Cardiac muscle cell (in vitro differentiated cells and primary cell): ENCODE measurements at places on chromosomes 3 and 15. TPM values are rescaled to one million over a fixed set of nuclear protein-coding genes. Genes with fewer than 3 reads are reported as not detected.

DNA sequence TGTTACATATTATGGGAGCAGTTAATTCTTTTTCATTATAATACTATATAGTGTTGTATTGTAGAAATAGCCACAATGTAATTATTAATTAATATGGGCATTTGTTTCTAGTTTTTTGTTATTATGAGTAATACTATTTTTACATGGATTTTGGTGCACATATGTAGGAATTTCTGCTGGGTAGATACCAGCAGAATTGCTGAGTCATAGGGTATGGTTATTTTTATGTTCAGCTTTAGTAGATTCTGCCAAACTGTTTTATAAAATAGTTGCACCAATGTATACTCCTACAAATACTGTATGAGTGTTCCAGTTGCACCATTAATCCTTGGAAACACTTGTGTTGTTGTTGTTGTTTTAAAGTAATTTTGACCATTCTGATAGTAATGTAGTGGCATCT lies 91.5 kb downstream of the SH3GL3 start:
- no peak overlapping the region for H3K27ac ChIP-seq
- no peak for DNase-seq
- no peaks in the 10 kb centered on the region for H3K27me3 ChIP-seq
- no peak overlapping the region for H3K4me3 ChIP-seq

- H3K4me3 ChIP-seq, result no peak overlapping the region
- no peak overlapping the region for H3K27ac ChIP-seq
- H3K36me3 ChIP-seq, result no peaks in the 10 kb centered on the region
These were observed 13.9 kb downstream of the CLSTN2 start for GRCh38 chr3:139948898-139949297.

DNA sequence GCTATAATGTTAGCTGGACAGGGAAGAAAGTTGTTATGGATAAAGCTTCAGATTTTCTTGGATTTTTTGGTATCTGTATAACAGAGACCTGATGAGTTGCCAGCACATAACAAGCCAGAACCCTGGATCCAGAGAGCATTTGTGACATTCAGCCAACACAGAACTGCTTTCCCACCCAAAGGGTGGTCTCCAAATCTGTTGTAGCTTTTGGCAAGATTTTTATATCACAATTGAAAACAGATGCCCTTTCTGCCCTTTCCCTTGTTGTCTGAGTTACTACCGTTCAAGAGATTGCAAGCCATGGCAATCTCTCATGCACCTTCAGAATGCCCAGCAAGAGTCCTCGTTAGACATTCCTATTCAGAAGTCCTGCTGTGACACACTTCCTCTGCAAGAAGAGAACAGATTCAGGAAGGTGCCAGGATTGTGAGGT lies 107.6 kb upstream of the FGF7 start:
- H3K4me1 ChIP-seq, result no peaks in the 10 kb centered on the region
- H3K36me3 ChIP-seq, result no peaks in the 10 kb centered on the region
- no peak for DNase-seq
- H3K4me3 ChIP-seq, result no peak overlapping the region
- no peaks in the 10 kb centered on the region for H3K27me3 ChIP-seq

- H3K36me3 ChIP-seq, result no peaks in the 10 kb centered on the region
- no peaks in the 10 kb centered on the region for H3K4me1 ChIP-seq
- no peak overlapping the region for H3K27ac ChIP-seq
These were observed 168.3 kb upstream of the TRIM42 start for GRCh38 chr3:140509534-140509933.

GRCh38 chr3:115947325-115947724 lies 324.0 kb downstream of the GAP43 start:
- no peaks in the 10 kb centered on the region for H3K27me3 ChIP-seq
- no peaks in the 10 kb centered on the region for H3K36me3 ChIP-seq
- H3K4me3 ChIP-seq, result no peak overlapping the region

DNA sequence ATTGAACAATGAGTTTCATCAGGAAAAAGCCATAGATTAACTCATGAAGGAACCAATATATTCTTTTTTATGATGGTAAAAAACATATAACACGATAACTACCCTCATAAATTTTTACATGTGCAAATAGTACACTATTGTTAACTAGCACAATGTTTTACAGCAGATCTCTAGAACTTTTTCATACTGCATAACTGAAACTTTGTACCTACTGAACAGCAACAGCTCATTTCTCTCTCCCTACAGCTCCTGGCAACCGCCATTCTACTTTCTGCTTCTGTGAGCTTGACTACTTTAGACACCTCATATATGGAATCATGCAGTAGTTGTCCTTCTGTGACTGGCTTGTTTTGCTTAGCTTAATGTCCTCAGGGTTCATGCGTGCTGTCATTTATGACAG lies 235.4 kb downstream of the NFKBIZ start:
- H3K4me1 ChIP-seq, result peaks cover 43% of the 10 kb centered on the region
- H3K4me3 ChIP-seq, result no peak overlapping the region
- DNase-seq, result no peak
- H3K27me3 ChIP-seq, result no peaks in the 10 kb centered on the region
- no peaks in the 10 kb centered on the region for H3K36me3 ChIP-seq
- no peak overlapping the region for H3K27ac ChIP-seq

DNA sequence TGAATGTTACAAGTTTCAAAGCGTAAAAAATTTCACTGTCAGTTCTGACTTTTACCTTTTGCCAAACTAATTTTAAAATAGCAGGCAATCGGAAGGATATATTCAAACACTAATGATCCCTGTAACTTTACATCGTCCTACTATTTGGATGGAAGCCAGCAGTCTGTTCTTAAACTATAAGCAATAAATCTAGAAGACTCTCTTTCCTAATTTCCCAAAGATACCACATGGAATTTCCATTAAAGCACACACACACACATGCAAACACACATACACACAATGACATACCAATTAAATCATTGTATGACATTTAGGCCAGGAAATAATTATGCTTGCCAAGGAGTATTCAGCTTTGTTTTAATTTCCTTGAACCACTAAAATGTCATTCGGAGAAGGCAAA lies 32.0 kb downstream of the IL17RD start:
- H3K27ac ChIP-seq, result peak overlapping the region; percentile 14
- peaks cover 53% of the 10 kb centered on the region for H3K4me1 ChIP-seq
- H3K27me3 ChIP-seq, result no peaks in the 10 kb centered on the region
- H3K4me3 ChIP-seq, result no peak overlapping the region
- no peaks in the 10 kb centered on the region for H3K36me3 ChIP-seq

- H3K36me3 ChIP-seq, result no peaks in the 10 kb centered on the region
- H3K27ac ChIP-seq, result no peak overlapping the region
- no peak overlapping the region for H3K4me3 ChIP-seq
- no peaks in the 10 kb centered on the region for H3K27me3 ChIP-seq
- no peak for DNase-seq
- no peaks in the 10 kb centered on the region for H3K4me1 ChIP-seq
These were observed 16.4 kb upstream of the CFAP100 start for GRCh38 chr3:126378341-126378751.

DNA sequence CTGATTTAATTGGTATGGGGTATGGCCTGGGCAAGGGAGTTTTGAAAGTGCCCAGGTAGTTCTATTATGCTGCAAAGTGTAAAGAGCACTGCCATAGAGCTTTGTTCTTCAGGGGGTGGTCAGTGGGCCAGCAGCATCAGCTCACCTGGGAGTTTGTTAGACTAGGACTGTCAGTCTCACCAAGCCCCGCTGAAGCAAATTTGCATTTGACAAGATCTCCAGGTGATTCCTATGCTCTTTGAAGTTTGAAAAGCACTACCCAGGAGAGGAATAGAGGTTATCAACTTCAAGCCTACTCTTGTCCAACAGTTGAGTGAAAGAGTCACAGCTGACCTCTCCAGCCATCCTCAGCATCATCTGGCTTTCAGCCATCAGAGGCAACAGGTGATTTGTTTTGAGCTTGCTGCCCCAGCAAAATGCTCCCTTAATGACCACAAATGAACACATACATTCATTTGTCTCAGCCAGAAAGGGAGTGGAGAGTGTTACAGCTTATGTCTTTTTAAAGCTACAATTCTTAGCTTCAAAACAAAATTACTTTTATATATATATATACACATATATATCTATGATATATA lies 8.0 kb downstream of the ZSCAN2 start:
- H3K4me3 ChIP-seq, result no peak overlapping the region
- H3K36me3 ChIP-seq, result peaks cover 9% of the 10 kb centered on the region

GRCh38 chr3:171126478-171127209 lies 100.1 kb upstream of the SLC2A2 start:
- peaks cover 34% of the 10 kb centered on the region for H3K36me3 ChIP-seq
- H3K27me3 ChIP-seq, result no peaks in the 10 kb centered on the region
- no peak for DNase-seq
- H3K4me1 ChIP-seq, result peaks cover 6% of the 10 kb centered on the region

- no peaks in the 10 kb centered on the region for H3K27me3 ChIP-seq
- no peaks in the 10 kb centered on the region for H3K36me3 ChIP-seq
- no peak for DNase-seq
- H3K27ac ChIP-seq, result no peak overlapping the region
- no peaks in the 10 kb centered on the region for H3K4me1 ChIP-seq
These were observed 92.9 kb upstream of the FGF7 start for GRCh38 chr15:49330166-49330565.

DNA sequence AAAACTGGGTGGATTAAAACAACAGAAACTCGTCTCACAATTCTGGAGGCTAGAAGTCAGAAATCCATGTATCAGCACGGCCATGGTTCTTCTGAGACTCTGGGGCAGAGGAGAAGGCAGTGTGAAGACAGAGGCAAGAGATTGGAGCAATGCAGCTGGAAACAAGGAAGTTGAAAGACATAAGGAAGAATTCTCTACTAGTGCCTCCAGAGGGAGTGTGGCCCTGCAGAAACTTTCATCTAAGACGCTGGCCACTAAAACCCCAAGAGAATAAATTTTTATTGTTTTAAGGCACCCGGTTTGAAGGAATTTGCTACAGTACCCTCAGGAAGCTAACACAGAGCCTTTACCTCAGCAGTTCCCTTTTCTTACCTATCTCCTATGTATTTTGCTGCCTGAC lies 1012.2 kb upstream of the CADM2 start:
- H3K4me1 ChIP-seq, result peaks cover 15% of the 10 kb centered on the region
- no peaks in the 10 kb centered on the region for H3K36me3 ChIP-seq
- DNase-seq, result no peak
- H3K27ac ChIP-seq, result peak overlapping the region; percentile 34

DNA sequence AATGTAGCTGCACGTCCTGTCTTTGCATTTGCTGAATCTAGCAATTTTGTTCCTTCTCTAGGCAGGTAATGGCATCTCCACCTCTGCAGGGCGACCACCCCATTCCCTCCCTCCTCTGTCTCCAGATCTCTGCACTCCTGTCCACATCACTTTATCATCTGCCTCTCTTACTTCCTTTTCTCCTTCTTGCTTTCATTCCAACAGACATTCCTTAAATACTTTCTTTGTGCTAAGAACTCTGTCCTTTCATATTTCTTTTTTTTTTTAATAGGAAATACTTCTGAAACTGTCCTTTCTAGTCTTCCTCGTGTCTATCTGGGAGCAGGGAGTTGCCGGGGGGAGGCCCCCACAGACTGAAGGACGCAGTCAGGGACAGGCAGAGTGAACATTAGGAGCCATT lies 7.2 kb downstream of the ITIH3 start:
- H3K4me3 ChIP-seq, result no peak overlapping the region
- no peaks in the 10 kb centered on the region for H3K27me3 ChIP-seq
- DNase-seq, result peak; percentile 11
- no peaks in the 10 kb centered on the region for H3K36me3 ChIP-seq

GRCh38 chr3:56885453-56885852 lies 83.7 kb upstream of the ARHGEF3 start:
- H3K4me3 ChIP-seq, result no peak overlapping the region
- no peaks in the 10 kb centered on the region for H3K4me1 ChIP-seq
- H3K27me3 ChIP-seq, result peaks cover 14% of the 10 kb centered on the region
- no peak for DNase-seq

DNA sequence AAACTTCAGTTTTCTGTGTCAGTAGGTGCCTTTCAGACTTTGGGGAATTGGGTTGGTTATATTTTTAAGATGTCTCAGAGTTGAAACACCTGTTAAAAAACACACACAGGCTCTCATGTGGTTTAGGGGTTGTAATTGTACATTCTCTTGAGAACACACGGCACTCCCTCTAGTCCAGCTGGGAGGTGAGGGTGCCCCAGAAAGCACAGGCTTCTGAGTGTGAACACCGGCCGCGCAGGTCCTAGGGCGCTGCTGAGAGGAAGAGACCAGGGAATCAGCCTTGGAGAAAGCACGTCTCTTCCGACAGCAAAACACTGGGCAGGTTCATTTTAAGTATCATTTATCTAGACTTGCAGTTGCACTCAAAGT lies 68.0 kb upstream of the RPL35A start:
- no peaks in the 10 kb centered on the region for H3K27me3 ChIP-seq
- H3K4me1 ChIP-seq, result no peaks in the 10 kb centered on the region
- no peak for DNase-seq
- peaks cover 18% of the 10 kb centered on the region for H3K36me3 ChIP-seq
- no peak overlapping the region for H3K4me3 ChIP-seq

DNA sequence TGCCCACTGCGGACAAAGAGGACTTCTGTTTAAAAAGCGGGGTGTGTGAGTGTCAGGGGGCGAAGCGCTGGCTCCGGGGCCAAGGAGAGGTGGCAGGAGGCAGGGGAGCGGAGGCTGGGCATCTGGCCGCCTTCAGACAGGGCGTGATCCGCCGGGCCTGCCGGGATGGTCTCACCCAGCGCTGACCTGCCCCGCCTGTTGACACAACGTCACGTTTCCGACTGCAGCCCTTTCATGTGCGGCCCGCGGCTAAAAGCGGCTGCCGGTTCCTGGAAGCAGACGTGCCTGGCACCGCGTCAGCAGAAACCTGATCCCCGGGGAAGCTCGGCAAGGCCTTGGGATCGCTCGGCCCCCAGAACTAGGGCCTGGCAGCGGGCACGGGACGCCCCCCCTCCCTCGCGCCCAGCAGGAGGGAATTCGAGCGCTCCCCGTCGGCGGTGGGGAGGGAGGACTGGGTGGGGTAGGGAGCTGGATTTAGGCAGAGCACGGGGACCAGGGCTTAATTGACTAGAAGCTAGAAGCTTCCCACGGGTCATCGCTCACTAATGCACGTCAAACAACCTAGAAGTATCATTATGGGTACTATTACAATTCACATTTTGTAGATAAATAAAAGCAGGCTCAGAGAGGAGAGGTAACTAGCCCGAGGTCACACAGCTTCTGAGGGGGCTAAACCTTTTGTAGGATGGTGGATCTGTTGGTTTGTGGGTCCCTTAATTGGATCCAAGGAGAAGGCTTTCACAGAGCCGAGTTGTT lies 7.7 kb downstream of the BHLHE40 start:
- H3K4me3 ChIP-seq, result peak overlapping the region; percentile 31
- H3K27me3 ChIP-seq, result no peaks in the 10 kb centered on the region
- peaks cover 2% of the 10 kb centered on the region for H3K36me3 ChIP-seq
- DNase-seq, result peak; percentile 98
- H3K4me1 ChIP-seq, result peaks cover 19% of the 10 kb centered on the region

DNA sequence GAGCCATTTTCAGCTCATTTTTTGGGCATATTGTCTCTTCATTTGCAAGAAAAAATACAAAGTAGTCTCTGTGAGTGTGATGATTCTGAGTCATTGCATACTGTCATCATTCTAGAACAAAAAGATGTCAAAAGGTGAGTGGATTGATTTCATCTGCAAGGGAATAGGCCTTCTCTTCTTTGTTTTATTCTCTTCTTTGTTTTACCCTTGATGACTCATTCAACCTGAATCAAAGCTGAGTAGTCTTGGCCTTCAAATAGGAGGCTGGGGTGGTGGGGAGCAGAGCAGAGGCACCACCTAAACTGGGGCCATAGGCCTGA lies 25.4 kb downstream of the CYP19A1 start:
- H3K4me1 ChIP-seq, result peaks cover 30% of the 10 kb centered on the region
- DNase-seq, result no peak
- no peak overlapping the region for H3K4me3 ChIP-seq
- H3K36me3 ChIP-seq, result no peaks in the 10 kb centered on the region
- no peaks in the 10 kb centered on the region for H3K27me3 ChIP-seq

The SMCO1 gene
- 1.7 and 2.3 TPM in 2 replicates for polyA plus RNA-seq

The ADGRG7 gene
- 38.6 and 49.4 TPM in 2 replicates for polyA plus RNA-seq

The NEIL1 gene
- 42.2 and 70.6 TPM in 2 replicates for polyA plus RNA-seq

The RHOV gene
- polyA plus RNA-seq, result 0.84 and 1.5 TPM in 2 replicates

The CLDN18 gene
- polyA plus RNA-seq, result 0.26 and 0.69 TPM in 2 replicates

The SPINT1 gene
- 5.3 TPM in 2 replicates for polyA plus RNA-seq

The SLCO3A1 gene
- 71.9 and 92.3 TPM in 2 replicates for polyA plus RNA-seq

The ITGA11 gene
- polyA plus RNA-seq, result 0.07 and 1.2 TPM in 2 replicates

The IGDCC3 gene
- 41.1 and 52.4 TPM in 2 replicates for polyA plus RNA-seq

The CYP1A2 gene
- polyA plus RNA-seq, result not detected in 2 replicates

The MED12L gene
- polyA plus RNA-seq, result 1.9 and 5.6 TPM in 2 replicates
